ENCODE measurements at places on chromosomes 11 and 22.

DNA sequence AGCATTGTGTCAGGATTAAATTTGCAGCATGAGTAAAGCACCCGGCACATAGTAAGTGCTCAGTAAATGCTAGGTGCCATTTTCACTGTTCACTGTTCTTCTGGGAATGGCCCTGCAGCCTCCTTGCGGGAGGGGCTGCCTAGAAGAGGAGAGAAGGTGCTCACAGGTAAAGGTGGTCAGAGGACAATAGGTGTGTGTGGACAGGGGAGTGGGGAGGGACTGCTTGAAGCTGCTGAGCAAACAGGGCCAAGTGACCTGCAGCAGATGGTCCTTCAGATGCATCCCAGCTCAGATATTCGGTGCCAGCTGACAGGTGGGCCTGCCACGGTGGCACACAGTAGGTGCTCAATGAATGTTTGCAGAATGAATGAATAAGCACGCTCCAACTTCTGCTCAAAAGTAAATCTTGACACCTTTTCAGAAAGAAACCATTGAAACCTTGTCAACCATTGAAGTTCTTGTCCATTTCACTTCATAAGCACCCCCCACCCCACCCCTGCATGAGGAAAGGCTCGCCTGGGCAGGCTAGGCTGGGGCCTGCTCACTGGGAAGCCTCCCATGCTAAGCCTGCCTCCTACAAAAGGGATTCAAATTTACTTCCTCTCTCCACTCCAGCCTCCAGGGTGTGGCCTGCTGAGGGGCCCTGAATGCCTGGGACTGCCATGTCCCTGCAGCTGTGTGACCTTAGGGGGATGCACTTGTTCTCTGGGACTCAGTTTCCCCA is 1.6 kb downstream of the KIAA0930 start:
- no peak for DNase-seq

DNA sequence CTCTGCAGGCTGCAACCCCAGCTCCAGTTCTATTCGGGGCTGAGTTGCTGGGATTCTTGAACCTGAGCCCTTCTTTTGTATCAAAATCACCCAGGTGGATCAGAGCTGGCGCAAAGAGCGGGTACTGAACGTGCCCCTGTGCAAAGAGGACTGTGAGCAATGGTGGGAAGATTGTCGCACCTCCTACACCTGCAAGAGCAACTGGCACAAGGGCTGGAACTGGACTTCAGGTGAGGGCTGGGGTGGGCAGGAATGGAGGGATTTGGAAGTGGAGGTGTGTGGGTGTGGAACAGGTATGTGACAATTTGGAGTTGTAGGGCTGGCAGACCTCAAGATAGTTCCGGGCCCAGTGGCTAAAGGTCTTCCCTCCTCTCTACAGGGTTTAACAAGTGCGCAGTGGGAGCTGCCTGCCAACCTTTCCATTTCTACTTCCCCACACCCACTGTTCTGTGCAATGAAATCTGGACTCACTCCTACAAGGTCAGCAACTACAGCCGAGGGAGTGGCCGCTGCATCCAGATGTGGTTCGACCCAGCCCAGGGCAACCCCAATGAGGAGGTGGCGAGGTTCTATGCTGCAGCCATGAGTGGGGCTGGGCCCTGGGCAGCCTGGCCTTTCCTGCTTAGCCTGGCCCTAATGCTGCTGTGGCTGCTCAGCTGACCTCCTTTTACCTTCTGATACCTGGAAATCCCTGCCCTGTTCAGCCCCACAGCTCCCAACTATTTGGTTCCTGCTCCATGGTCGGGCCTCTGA is 3.8 kb downstream of the FOLR1 start:
- no peak for DNase-seq

- no peak for DNase-seq
Measured at GRCh38 chr11:10520562-10520961, 20.4 kb downstream of the RNF141 start.

- no peak for DNase-seq
Measured at GRCh38 chr11:45212566-45213315, 66.3 kb downstream of the PRDM11 start.

GRCh38 chr11:70141486-70142220 is 61.4 kb upstream of the FADD start:
- peak; percentile 56 for DNase-seq
